ENCODE measurements at places on chromosomes 5 and 9.

DNA sequence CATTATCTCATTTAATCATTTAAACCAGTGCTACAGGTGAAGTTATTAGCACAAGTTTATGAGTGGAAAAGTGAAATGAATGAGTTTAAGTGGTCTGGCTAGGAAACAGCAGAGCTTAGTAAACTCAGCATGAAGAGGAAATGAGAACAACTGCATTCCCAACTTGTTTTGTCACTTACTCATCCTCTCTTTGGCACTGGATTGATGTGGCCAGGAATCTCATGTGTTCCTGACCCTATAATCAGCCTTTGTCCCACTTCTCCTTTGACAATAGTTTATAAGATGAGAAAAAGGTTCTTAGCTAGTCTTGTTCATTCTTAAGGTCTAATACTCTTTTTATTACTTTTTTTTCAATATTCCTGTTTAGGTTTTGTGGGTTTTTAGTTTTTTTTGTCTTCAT, 559.2 kb upstream of the TLE4 start:
- DNase-seq: peak; percentile 39

GRCh38 chr5:156379206-156379605, 52.2 kb downstream of the SGCD start:
- DNase-seq: no peak

GRCh38 chr5:83414601-83415000, 56.9 kb upstream of the VCAN start:
- peak; percentile 15 for DNase-seq

DNA sequence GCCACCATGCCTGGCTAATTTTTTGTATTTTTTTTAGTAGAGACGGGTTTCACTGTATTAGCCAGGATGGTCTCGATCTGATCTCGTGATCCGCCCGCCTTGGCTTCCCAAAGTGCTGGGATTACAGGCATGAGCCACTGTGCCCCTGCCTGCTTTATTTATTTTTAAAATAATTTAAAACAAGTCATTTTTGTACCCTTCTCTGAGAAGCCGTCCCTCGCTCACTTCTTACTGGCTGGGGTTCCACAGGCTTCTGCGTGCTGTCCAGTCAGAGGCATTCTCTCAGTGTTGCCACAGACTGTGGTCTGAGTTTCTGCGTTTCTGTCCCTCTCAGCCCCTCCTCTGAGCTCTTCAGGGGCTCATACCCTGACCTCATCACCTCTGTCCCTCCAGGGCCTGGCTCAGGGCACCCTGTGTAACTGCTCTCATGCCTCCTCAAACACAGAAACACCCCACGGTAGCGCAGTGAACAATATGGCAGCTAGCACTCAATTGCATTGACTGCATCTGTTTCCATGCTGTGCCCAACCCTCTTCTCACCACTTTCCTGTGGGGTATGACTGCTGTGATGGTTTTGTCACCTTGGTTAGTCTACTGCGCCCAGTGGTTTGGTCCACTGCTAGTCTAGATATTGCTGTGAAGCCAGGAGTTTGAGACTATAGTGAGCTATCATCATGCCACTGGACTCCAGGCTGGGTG, 44.3 kb upstream of the SH3PXD2B start:
- no peak for DNase-seq

DNA sequence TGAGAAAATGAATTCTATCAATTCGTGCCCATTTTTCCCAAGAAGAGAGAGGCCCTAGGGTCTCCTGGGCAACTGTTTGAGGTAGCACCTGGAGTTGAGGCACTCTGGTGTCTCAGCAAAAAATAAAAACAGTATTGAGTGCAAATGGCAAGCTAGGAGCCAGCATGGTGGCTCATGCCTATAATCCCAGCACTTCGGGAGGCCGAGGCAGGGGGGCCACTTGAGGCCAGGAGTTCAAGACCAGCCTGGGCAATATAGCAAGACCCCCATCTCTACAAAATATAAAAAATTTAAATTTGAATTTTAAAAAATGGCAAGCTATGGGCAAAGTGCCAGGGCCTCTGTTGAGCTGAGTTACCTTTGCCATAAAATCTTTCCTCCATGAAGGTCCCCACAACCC, 136.0 kb downstream of the CDK5RAP2 start:
- DNase-seq: no peak

DNA sequence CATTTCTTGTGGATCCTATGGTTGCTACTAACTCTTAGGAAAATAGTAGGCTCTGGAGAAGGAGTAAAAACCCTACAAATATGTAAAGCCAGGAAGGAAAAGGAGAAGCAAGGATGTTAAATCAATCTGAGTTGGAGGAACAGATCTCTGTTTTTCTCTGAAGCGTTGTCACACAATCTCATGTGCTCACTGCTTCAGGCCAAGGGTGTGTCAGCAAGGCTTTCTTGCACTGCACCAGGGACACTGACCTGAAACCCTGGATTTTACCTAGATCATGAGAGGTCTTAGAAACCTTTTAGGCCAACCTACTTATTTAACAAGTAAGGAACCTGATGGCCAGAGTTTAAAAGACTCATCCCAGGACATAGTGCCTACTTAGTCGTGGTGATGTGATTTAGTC, 12.5 kb upstream of the AGXT2 start:
- no peak for DNase-seq

GRCh38 chr9:136019041-136019680, 58.0 kb upstream of the UBAC1 start:
- no peak for DNase-seq

DNA sequence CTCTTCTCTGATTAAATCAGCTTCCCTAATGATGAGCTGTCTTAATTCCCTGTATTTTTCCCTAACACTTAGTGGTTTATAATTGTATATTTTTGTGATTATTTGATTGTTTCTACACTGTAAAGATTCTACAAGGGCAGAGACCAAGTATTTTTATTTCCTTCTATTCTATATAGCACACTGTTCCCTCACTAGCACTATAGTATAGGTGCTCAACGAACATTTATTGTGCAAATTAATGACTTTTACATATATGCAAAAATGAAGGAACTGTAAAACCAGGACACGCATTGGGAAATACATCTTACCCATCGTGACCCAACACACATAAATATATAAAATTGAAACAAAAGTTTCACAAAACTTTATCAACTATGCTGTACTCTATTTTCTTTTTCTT, 7.6 kb downstream of the KDM4C start:
- no peak for DNase-seq

- DNase-seq: no peak
These were observed 42.5 kb downstream of the FNIP1 start for GRCh38 chr5:131754363-131754762.

- DNase-seq: no peak
These were observed 1055.9 kb downstream of the NR2F1-AS1 start for GRCh38 chr5:92525131-92525530.

- no peak for DNase-seq
These were observed 6.1 kb downstream of the IL4 start for GRCh38 chr5:132679717-132680380.

DNA sequence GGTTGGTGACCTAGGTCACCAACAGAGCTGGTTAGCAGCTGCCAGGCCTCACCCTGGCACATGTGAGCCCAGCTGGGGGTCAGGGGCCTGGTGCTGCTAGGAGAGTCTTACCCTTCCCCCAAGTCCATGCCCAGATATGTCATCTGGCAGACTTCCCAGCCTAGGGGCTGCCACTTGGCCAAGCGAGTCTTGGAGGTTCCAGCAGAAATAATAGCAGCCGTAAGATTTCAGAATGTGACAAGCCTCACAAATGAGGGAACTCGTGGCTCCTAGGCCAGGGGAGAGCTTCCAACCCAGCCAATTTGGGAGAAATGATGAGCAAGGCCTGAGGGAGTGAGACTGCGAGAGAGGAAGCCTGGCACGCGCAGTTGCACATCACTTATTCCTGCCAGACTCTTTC, 11.1 kb downstream of the URM1 start:
- no peak for DNase-seq

GRCh38 chr5:125100951-125101350, 354.5 kb upstream of the ZNF608 start:
- DNase-seq: no peak

DNA sequence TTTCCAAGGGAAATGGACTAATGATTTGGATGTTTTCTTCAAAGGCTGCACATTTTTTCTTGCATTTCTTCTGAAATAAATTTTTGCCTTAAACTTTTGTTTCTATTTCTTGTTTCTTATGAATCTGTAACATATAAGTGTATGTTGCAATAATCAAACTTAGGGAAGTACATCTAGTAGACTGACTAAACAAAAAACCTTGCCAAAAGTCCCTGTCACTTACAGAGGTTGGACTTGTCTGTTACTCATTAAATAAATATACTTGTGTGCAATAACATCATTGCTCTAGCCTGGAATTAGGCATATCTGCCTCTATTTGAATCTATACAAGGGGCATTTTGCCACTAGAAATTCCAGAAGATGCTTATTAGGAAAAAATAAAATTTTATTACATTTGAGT, 56.6 kb downstream of the C6 start:
- DNase-seq: peak; percentile 24
